ENCODE measurements at places on chromosomes 12 and 14.

DNA sequence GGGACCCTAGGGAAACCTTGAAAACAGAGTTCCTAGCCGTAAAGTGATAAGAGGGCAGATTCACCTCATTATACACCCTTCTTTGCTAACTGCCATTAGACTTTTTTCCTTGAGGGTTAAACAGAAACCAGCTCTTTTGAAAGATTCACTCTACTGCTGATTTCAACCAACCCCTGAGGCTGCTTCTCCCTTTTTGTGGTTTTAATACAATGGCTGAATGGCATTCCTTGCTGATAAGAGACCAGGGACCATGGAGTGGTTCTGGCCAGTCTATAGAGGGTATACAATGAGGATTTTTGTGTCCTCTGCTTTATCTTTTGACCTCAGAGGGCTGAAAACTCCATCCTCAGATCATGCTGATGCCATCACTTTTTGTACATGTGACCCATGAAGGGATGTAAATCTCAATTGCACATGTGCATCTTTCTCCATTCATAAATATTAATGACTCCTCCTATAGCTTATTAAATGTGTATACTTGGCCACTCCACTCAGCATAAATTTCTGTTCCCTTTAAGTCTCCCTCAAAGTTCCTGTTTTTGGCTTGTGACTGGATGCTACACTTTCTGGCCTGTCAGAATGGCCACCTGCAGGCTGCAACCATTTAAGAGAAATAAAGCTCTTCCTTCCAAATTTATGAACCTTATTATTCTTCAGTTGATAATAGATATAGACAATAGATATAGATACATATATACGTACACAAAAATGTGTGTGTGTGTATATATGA, 233.8 kb upstream of the SEL1L start:
- no peak for DNase-seq

DNA sequence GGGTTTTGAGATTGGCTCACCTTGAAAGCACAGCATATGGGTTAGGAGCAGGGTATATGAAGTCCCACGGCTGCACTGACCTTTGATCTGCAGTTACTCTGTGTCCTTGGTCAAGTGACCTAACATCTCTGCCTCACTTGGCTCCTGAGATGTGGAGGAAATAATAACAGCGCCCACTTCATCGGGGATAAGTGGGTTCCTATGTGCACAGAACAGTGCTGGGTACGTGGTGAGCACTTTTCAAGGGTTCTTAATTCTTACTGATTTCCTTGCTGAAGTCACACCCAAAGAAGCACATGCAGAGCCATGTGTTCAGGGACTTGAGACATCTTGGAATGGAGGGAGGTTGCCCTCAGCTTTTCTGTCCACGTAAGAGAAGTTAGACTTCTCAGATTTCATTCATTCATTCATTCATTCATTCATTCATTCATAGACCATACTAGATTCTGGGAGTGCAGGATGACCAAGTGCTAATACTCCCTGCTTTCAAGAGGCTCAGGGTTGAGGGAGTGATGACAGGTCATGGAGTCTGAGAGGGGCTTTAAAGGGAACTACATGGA, 39.4 kb downstream of the ADGRD1 start:
- DNase-seq, result no peak

DNA sequence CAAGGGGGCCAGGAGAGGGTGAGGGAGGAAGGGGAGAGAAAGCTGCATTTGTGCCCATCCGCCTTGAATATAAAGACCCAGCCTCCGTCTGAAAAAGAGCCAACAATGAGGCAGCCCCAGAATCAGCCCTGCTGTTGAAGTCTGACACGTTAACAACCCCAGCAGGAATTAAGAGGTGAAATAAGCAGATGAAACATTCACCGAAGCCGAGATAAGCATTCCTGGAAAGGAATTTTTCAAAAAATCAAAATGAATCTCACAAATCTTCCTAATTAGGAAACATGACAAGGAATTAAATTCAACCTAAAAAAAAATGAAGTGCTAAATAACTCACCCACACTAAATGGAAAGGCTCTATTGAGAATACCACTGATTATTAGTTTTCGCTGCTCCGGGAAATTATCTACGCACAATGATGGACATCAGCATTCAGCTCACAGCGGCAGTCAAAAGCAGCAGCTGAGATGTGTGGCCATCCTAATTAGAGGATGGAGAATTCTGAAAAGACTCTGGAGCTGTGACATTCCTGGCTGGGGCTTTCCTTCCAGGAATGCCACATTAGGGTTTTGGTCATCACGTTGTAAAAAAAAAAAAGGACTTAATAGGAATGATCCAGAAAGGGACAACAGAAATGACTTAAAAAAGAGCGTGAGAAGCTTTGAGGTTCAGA, 8.2 kb upstream of the PARP11 start:
- DNase-seq, result no peak

GRCh38 chr14:57981817-57982560, 116.1 kb upstream of the SLC35F4 start:
- DNase-seq, result no peak

GRCh38 chr12:63206909-63207308, 55.9 kb upstream of the AVPR1A start:
- DNase-seq, result no peak

DNA sequence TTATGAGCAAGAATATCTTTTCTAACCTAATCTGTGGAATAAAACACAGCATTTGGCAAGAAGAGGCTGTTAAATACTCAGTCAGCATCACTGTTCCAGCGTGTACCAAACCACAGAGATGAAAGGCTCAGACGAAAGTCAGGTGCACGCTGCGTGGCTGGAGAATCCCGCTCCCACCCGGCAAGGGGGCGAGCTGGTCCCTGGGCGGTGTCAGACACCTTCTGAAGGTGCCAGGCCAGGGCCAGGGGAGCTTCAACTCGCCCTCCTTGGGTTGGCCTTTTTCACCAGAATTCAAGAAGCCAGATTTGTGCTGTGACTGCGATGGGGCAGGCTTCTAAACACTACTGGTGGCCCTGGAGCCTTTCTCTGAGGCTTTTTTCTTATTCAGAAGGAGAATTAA, 73.1 kb downstream of the WDR20 start:
- no peak for DNase-seq

GRCh38 chr12:121857322-121858246, 1.1 kb downstream of the HPD start:
- DNase-seq, result no peak

DNA sequence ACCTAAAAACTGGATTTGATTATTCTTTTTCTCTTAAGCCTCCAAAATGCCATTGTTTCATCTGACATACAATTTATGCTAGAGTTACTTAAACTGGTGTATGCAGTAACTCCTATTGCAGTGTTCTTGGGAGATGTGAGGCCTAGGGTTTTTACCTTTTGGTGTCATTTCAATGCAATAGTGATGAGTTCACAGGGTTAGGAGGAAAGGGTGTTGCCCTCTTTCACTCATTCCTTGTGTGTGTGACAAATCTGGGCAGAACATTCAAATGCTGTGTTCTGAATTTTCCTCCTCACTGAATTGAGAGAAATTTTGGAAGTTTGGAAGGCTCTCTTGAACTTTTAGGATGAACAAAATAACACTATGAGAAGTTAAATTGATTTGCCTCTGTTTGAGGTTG, 69.9 kb downstream of the IGF1 start:
- DNase-seq, result no peak

DNA sequence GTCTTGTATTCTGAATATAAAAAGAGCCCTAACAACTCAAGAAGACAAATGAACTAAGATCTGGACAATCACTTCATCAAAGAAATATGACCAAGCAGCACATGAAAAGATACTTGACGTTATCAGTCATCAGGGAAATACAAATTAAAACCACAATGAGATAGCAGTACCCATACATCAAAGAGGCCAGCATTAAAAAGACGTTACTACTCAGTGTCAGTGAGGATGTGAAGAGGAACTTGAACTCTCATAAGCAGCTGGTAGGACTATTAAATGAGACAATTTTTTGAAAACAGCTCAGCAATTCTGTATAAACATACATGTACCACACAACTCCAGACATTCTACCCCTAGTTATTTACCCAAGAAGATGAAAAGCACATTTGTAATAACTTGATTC, 55.9 kb downstream of the FERMT2 start:
- no peak for DNase-seq

- no peak for DNase-seq
Observed at GRCh38 chr14:58923751-58924405, 264.6 kb upstream of the DAAM1 start.

Data from iPS DF 19.7 (cell line).